ENCODE measurements at places on chromosomes 4 and X. TPM values are rescaled to one million over a fixed set of nuclear protein-coding genes. Genes with fewer than 3 reads are reported as not detected.

DNA sequence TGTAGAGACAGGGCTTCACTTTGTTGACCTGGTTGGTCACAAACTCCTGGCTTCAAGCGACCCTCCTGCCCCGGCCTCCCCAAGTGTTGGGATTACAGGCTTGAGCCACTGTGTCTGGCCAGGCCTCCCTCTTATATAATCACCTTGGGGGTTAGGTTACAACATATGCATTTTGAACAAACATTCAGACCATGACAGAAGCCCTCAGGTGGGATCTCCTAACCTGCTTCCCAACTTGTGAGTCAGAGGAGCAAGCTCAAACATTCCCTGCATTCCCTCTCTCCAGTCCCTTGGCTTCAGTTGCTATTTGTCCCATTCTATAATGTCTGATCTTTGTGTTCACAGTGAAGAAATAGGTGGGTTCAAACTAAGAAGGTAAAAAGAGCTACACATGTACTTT, 76.5 kb upstream of the NRK start:
- no peak for DNase-seq

- DNase-seq, result no peak
Measured at GRCh38 chr4:32455231-32455630, 1735.1 kb downstream of the PCDH7 start.

GRCh38 chrX:107710617-107711391, 64.8 kb downstream of the TSC22D3 start:
- no peak for DNase-seq

- DNase-seq, result no peak
Measured at GRCh38 chr4:82765134-82765533, 33.5 kb downstream of the SCD5 start.

DNA sequence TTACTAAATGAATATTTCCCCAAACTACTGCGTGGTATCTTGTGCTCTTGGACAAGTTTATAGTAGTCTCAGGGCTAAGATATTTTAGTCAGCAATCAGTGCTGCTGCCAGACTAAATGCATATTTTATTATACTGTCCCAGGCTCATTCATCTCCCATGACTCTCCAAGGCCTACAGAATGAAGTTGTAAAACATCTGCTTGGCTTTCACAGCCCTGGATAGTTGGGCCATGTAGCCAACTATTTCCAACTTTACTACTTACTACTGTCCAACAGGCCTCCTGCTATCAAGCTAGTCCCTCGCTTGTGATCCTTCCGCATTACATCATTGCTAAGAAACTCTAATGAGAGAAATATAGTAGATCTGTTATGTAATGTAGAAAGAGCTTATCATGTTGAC, 31.4 kb downstream of the MAGEB16 start:
- no peak for DNase-seq

DNA sequence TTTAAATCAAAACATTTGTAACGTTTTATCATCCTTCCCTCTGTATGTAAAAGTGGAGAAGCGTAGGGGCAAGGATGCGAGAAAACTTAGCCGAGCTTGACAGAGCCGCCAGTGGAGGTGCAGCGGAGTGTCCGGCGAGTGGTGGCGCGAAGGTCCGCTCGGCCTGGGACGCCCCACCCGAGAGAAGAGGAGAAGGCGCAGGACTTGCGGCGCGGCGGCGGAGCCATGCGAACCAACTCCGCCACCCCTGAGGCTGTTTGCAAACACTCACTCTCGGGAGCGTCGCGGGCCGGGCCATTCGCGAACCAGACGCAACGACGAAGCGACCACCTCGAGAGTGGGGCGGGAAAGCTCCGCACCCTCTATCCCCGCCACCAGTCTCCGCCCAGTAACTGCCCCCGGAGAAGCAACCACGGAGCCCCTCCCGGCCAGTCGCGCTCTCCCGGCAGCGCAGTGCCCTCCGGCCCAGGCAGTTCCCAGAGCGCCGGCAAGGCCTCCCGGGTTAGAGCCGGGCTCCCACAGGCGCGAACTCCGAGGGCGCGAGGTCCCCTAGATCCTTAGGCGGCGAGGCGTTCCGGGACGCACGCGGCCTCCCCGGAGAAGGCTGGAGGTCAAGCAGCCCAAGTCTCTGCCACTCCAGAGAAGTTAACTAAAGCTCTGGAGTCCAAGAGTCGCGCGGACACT, 2.3 kb upstream of the MAB21L2 start:
- no peak for DNase-seq

- DNase-seq, result no peak
Measured at GRCh38 chrX:116317409-116317808, 119.0 kb upstream of the SLC6A14 start.

- no peak for DNase-seq
Measured at GRCh38 chr4:142558851-142559250, 287.2 kb downstream of the INPP4B start.

GRCh38 chrX:41542135-41542534, 95.0 kb downstream of the NYX start:
- no peak for DNase-seq

DNA sequence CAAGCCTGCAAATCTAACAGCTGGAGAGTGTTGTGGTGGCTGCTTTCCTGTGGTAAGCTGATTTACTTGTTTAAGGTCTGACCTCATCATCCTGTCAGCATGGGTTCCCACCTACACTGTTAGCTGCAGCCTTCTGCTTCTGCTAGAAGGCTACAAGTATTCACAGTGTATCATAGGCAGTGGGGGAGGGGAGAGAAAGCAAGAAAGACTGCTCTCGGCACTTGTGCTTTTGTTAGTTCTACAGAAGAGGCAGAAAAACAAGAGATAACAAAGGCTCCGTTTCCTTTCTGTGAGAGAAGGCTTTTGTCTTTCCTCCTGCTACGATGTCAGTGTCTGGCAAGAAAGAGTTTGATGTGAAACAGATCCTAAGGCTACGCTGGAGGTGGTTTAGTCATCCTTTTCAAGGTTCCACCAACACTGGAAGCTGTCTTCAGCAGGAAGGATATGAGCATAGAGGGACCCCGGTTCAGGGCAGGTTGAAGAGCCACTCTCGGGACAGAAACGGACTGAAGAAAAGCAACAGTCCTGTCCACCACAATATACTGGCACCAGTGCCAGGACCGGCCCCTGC, at the start of gene KLHL4:
KLHL4 (plus strand) TSS at position 232 of the 571 bp plus-strand sequence; CDS start at position 324, 92 bp downstream.
- peak; percentile 18 for DNase-seq

DNA sequence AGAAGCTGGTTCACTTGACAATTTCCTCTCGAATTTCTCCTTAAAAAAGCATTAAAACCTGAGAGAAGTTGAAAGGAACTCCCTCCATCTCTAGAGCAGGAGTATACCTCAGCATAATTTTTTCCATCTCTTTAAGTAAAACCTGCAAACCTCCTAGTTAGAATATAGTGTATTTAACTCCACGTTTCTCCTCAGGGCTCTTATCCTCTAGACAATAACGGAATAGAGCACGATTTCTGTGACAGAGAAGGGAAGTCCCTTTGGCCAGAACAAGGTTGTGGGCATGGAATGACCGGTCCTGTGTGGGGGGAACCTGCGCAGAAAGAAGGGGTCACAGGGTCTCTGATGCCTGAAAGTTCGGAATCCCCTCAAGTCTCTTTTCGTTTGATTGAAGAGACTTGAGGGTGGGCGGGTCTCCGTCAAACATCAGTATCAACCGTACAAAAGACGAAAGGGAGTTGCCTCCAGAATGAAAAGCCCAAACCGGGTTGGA, 697 bp downstream of the ZNF280C start:
- no peak for DNase-seq

DNA sequence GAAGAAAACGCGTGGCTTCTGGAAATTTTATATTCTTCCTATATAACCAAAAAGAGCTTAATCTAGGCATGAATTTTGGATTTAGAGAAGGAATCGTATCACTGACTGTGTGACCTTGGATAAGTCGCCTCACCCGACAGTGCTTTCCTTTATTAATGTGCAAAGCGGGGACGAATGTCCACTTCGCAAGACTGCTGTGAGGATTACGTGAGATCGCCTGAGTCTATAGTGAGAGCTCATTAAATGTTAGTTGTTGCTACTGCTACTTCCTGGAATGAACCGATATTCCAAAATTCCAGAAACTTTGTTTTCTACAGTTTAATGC, 448 bp upstream of the TBC1D8B start:
- no peak for DNase-seq

- no peak for DNase-seq
Measured at GRCh38 chrX:52078131-52078530, 9.1 kb upstream of the MAGED4B start.

DNA sequence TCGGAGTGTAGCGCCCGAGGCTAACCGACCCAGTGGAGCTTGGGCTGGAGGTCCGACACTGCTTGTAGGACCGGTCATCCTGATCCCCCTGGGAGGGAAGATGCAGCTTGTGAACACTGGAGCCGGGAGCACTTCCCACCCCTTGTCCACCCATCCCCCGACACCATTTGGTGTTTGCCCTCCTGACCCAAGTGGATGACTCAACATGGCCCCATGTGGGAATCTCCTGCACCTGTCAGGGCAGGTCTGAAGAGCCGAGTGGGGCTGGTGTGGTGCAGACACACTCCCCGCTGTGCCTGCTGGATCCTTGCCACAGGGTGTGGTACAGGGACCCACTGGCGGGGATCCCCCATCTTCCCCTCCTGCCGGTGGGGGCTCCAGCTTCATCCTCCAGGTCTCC, 90.0 kb upstream of the AFAP1 start:
- no peak for DNase-seq

DNA sequence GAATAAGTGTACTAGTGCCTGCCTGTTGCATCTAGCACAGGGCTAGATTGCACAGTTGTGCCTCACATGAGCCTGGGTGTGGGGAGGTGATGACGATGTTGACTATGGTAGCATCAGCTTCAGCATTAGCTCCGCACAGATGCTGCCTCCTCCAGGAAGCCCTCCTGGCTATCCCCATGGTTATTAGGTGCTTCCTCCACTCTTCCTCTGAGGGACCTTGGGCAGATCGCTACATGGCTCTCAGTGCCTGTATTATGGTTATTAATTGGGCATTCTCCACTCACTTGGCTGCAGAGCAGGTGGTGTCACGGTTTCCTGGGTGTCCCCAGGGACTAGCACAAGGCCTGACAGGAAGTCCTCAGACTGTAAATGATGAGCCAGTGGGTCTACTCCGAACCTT, 325.6 kb downstream of the ARHGAP10 start:
- no peak for DNase-seq

- peak; percentile 21 for DNase-seq
Measured at GRCh38 chr4:129167640-129168260, 71.8 kb downstream of the C4orf33 start.

DNA sequence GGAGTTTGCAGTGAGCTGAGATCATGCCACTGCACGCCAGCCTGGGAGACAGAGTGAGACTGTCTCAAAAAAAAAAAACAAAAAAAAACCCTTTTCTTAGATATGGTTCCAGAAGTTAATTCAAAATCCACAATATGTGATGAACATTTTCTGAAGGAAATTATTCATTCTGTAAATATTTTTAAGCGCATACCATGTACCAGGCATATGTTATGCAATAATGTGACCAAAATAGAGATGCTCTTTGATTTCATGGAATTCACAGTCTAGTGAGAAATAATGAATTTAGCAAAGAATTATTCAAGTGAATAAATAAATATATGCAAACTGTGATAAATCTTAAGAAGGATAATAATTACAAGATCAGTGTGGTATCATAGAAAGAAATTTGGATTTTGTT, 174.7 kb downstream of the GC start:
- no peak for DNase-seq

GRCh38 chrX:134396174-134396573, 63.8 kb upstream of the HPRT1 start:
- DNase-seq, result no peak

- DNase-seq, result no peak
Measured at GRCh38 chr4:22458098-22458497, 57.8 kb downstream of the ADGRA3 start.

DNA sequence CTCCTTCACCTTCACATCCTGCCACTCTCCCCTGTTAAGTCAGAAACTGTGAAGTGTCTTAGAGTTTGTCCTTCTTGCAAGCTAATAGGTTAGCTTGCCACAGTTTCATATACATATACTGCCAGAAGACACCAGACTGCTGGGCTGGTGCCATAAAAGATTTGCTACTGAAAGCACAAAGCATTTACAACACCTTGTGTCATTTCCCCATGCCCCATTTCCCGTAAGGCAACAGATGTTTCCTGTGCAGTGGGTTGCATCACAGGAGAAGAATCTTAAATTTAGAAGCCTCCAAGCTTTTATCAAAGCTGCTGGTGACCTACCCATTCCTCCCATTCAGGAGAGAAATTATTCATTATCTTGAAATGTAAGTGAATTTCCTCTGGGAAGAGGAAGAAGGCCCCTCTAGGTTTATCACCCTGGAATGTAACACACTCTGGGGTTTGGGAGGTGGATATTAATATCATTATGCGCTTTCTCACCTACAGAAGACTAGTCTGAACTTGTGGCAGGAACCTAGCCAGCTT, 34.5 kb upstream of the RAB33B start:
- no peak for DNase-seq

- no peak for DNase-seq
Measured at GRCh38 chr4:830601-831482, 4.9 kb upstream of the CPLX1 start.

DNA sequence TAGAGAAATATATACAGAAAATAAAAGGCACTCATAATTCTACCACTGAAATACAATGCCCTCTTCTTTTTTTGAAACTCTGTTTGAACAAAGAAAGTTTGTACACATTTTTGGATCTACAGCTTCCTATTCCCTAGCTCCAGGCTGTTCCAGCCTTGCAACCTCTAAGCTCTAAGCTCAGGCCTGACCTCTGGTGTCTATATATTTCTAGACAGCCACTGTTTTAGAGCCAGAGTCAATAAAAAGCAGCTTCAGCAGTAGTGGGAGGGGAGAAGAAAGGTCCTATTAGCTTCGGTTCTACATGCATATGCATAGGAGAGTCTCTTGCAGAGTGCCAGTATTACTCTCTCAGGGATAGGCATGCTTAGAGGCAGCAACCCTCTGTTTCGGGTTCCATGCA, 39.7 kb downstream of the CLDN2 start:
- DNase-seq, result no peak

DNA sequence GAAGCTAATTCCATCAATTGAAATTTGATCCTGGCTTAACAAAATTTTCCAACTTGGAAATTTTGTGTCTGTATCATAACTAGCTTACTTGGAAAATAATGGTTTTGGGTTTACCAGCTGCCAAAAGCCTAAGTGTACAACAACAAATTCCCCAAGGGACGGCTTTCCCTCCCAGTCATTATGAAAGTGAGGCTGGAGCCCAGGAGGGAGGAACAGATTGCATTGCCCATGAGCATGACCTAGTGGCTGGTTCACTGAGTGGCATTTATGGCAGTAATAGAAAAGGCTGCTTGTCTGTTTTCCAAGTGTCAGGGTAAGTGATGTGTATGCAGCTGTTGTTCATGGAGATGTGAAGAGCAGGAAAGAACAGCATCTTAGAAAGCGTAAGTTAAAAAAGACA, 70.8 kb upstream of the HHIP start:
- no peak for DNase-seq

Gene HSFX2
- not detected for total RNA-seq

Gene PNMA5
- total RNA-seq, result not detected

Gene SOWAHB
- 4.9 TPM for total RNA-seq

Gene SLC34A2
- total RNA-seq, result 2.2 TPM

Gene CLNK
- not detected for total RNA-seq

Gene RADX
- total RNA-seq, result 9.9 TPM

Gene NIPAL1
- total RNA-seq, result 21.1 TPM

Gene RAB28
- 26.9 TPM for total RNA-seq

Gene NRK
- 9.8 TPM for total RNA-seq

Gene FAM47E
- total RNA-seq, result 3.4 TPM

Gene TEC
- 3.4 TPM for total RNA-seq

Gene SLC6A14
- 0.51 TPM for total RNA-seq

Gene ATP11C
- total RNA-seq, result 36.5 TPM

Gene OPN1MW2
- not detected for total RNA-seq

Gene NXF3
- total RNA-seq, result not detected

Gene SMIM10
- 2.2 TPM for total RNA-seq

Gene APOO
- 75.9 TPM for total RNA-seq

Gene BMX
- total RNA-seq, result not detected

Gene CSAG1
- not detected for total RNA-seq

Gene GCNA
- total RNA-seq, result 3.9 TPM

Gene LANCL3
- total RNA-seq, result 0.24 TPM
